Iris pigment epithelial cell (primary cell): ENCODE measurements at places on chromosomes 3 and 15.

GRCh38 chr3:149547954-149548668 is 73.6 kb downstream of the TM4SF4 start:
- DNase-seq: peak; percentile 93

DNA sequence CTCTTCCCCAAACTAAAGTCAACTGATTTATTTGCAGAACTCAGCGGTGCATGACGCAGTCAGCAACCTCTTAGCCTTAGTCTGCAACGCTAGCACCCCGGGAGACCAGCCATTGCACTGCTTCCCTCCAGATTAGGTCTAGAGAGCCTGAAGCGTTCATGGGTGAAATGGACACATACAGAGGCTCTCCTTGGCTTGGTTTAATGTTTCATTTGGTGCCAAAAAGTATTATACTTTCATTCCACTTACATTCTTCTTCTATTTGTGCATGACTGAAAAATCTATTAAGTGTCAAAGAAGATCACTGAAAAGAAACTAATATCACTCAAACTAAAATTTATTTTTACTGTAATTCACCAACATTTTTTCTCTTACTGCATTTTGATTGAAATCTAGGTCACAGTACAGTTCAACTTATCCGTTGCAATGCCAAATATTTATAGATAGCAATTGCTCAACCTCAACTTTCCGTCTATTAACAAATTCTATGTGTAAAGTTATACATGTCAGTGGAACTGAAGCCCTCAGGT is 116.2 kb downstream of the ROBO1 start:
- peak; percentile 72 for DNase-seq

DNA sequence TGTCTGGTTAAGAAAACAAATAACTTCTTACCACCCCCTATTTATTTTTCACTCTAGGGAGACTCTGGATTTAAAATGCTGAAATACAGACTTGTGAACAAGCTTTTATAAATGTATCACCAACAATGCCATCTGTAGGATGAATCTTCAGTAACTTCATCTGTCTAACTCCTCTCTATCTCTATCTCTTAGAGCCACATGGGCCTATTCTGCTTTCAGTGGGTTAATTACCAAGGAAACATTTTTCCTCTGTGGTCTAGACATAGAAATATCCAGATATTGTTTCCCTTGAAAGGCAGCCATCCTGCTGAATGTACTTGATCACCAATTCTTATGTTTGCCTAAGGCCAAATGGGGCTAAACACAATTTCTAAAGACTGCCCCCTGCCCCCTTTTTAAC is 167.6 kb upstream of the COL8A1 start:
- DNase-seq: no peak

DNA sequence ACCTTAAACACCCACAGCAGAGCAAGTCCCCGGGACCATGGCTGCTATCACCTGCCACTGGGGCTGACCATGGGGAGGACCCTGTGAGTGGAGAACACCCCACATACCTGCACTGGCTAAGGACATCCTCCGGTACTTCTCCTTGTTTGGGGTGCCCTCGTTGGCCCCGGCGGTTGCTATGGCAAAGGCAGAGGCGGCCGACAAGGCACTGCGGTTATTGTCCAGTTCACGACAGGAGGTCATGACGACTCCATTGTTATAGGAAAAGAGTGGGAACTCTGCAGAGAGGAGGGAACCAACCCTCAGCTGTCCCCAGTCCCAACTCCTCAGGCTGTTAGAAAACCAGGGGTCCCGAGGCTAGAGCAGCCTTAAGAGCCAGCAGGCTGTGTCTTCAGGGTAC is 54.8 kb upstream of the CTSH start:
- DNase-seq: no peak

- no peak for DNase-seq
Observed at GRCh38 chr15:26729581-26729980, 43.3 kb downstream of the GABRB3 start.

GRCh38 chr3:148457886-148458285 is 239.8 kb upstream of the AGTR1 start:
- no peak for DNase-seq

DNA sequence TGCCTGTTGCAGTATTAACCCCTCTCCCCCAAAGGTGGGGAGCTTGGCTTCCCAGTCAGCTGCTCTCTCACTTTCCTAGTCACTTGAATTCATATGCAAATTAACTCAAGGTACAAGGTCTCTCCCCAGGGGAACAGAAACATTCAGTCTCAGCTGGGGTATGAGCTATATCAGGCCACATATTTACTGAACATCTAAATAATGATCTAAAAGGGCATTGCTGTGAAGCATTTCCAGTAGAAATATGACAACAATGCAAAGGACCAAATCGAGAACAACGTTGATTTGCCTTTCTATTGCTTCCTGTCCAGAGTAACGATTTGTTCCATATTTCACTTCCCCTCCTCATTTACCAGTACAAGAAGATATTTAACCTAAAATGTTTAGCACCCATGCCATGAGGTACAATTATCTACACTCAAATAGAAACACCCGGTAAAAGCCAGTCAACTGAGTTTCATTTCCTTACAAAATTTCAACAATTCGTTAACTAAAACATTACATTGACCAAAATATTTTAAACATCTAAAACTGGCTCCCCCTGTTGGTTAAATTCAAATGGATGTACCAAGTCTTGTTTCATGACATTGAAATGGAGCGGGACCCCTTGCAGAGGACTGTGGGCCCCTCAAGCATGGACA is 36.5 kb upstream of the KLHL6 start:
- peak; percentile 15 for DNase-seq

DNA sequence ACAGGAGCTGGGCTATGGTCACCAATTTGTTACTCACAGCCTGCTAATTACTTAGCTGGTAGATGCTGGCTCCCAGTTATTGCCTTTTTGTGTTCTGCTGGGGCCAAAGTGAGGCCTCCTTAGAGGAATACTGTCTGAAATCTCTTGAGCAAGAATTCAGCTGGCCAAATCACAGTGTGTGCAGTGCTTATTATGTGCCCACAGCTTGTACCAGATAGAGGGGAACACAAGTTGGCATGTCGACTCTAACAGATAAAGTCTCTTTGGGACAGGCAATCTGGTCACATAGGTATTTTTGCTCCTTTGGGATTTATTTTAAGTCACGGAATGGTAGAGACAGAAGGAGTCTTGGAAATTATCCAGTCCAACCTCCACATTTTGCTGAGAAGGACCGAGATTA is 6.3 kb upstream of the TMEM212 start:
- no peak for DNase-seq

GRCh38 chr3:138919325-138919724 is 27.6 kb downstream of the FOXL2 start:
- DNase-seq: no peak
